ENCODE measurements at places on chromosomes 3 and 15.

DNA sequence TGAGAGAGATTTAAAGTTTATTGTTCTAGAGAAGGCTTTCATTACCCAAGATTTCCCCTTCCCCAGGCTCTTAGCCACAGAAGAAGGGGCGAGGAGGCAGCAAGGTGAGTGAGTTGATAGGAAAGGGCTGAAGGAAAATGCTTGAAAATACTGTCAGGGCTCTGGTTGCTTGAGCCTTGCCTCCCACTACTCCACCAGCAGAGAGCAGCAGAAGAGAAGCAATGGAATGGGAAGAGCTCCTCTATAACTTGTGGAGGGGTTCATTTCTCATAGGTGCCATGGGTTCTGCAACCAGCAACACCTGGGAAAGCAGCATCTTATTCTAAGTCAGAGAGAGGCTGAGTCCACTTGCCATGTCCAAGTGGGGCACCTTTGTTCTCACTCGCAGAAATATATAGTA is 184.0 kb upstream of the CNTN6 start:
- peak; percentile 17 for DNase-seq

GRCh38 chr3:60555686-60556354 is 695.4 kb downstream of the FHIT start:
- DNase-seq, result no peak

DNA sequence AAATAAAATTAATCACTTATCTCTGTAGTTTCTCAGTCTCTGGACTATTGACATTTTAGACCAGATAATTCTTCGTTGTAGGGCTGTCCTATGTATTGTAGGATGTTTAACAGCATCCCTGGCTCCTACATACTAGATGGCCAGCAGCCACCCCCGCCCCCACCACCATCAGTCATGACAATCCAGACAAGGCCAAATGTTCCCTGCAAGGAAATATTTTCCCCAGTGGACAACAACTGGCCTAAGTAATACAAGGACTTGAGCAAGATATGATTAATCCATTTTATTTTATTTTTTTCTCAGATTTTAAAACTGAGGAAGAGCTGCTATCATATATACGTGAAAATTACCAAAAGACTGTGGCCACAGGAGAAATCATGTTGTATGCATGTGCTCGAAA is 23.8 kb downstream of the TICRR start:
- DNase-seq, result no peak

GRCh38 chr3:177820683-177821316 is 623.5 kb upstream of the TBL1XR1 start:
- no peak for DNase-seq

DNA sequence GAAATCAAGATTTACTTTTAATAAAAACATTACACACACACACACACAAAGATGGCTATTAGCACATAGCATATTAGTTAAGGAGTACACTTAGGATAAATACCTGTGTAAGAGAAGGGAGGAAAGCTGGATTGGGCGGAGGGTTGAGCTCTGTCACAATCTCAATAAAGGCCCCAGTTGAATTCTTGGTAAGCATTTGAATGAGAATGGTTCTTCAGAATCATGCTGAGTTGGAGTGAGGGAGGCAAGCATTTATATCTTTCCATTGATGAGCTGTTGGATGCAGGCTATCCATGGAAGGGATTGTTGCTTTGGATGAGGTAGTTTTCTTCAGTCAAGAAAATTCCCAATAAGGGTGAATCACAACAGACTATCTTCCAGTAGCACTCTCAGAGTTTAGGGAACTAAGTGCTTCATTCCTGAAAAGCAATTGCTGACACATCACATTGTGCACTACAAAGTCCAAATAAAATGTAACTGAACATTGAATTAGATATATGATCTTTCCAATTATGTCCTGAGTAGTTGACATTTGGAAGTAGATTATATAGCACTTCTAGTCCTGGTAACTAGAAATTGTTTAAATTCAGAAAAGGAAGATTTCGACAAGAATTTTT is 95.7 kb downstream of the SUCNR1 start:
- DNase-seq, result no peak

DNA sequence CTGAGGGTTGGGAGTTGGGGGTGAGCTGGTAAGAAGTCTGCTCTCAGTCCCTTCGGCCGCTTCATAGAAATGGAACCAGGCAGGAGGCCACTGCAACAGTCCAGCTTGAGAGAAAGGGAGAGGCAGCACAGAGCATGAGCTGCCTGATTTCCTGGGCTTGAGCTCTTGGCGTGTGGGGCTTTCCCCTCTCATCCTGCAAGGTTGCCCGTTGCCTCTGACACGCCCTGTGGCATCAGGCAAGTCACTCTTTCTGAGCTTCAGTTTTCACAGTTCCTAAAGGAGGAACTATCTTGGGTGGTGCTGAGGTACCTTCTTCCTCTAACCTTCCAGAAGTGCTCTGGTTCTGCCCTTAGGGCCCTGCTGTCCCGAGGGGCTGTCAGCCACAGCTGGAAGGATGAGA is 4.9 kb downstream of the MESP2 start:
- DNase-seq, result no peak

DNA sequence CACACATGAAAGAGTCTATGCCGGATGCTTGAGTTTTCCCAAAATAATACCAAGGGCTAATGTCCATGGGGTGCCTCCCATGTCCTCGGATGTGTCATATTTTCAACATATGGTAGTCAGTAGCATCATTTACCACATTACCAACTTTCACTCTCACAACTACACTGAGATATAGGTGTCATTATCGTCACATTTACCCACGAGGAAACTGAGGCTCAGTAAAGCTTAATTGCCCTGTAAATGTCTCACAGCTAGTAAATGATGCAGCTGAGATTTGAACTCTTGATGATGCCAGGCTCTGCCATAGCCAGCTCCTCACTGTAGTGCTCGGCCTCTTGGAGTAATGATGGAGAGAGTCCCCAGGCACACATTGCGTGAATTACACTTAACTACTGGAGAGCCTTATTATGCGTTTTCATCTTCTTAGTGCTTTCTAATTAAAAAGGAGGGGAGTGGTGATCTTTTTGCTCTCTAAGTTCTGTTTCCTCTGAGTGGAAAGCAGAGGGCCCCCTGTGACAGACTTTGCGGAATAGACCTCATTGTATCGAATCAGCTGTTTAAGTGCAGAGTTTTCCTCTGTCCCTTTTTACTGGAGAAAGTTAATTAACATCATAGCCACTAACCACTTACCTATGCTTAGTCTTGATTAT is 142.0 kb upstream of the SLCO3A1 start:
- DNase-seq, result no peak

DNA sequence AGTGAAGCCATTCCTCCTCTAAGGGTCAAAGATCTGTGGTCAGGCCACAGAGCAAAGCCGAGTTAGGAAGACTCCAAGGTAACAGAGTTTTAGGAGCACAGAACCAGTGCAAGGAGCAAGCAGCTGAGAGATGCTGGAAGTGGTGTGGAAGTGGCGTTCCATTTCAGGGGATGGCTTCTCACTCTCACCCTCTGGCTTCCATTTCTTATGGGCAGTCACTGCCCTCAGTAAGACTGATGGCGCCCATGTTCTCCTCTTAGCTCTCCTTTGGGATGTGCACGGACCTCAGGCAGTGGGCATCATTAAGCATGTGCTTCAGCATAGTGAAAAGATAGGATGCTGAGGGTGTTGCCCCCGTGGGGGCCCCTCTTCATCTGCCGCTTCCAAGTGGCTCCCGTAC is 90.3 kb downstream of the ASB7 start:
- DNase-seq, result no peak

DNA sequence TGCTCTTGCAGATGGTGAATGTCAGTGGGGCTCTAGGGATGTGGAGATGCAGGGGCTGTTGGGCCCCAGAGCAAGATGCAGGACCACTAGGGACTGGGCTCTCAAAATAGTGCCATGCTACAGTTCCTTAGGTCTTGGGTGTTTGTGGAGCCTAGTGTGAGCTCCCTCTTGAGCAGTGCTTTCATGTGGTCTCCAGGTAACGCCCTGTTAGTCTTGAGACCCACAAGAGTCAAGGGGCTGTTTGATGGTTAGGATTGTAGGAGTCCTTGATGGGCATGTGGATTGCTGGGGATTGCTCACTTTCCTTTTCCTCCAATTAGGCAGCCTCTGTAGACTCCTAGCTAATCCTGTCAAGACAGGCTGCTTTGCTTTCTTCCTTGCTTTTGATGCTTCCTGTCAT is 56.0 kb downstream of the CCDC66 start:
- DNase-seq, result no peak

- no peak for DNase-seq
Observed at GRCh38 chr3:43755516-43756200, 64.9 kb downstream of the ABHD5 start.

- DNase-seq, result no peak
Observed at GRCh38 chr15:99614749-99615288, 49.0 kb downstream of the MEF2A start.

- no peak for DNase-seq
Observed at GRCh38 chr3:57918123-57918837, 89.9 kb upstream of the FLNB start.

- DNase-seq, result peak; percentile 62
Observed at GRCh38 chr3:32743934-32744333, 58.9 kb downstream of the CNOT10 start.

DNA sequence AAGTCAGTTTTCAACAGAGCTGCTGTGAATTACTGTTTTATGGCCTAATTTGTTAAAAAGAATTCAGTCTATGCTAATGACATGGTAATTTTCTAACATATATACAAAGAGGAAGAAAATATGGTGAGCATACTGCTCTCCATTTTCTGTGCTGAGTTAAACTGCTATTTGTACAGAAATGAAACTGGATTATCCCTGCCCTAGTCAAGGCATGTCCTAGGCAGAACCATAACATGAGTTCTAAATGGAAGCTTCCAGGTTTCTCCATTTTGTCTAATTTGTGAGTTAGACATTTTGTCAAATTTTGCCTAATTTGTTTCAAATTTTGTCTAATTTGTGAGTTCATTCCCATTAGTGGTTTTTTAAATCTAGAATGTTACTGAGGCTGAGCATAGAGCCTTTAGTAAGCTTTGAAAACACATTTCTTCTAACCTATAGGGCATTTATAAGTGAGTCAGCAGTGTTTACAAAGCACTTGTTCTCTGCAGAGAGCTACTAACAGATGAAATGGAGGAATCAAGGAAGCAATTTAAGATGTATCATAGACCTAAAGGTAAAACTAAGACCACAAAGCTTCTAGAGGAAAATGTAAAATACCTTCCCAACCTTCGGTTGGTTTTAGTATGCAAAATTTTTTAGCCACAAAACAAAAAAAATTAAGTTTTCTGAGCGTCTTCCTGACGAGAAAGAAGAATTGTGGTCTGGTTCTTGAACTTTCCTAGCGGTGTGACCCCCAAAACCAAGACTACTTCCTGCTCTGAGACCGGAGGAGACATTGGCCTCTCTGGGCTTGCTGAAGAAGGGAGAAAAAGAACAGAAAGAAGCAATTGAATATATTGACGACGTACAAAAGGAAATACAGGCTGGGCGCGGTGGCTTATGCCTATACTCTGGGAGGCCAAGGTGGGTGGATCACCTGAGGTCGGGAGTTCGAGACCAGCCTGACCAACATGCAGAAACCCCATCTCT is 9.8 kb downstream of the P2RY14 start:
- no peak for DNase-seq

DNA sequence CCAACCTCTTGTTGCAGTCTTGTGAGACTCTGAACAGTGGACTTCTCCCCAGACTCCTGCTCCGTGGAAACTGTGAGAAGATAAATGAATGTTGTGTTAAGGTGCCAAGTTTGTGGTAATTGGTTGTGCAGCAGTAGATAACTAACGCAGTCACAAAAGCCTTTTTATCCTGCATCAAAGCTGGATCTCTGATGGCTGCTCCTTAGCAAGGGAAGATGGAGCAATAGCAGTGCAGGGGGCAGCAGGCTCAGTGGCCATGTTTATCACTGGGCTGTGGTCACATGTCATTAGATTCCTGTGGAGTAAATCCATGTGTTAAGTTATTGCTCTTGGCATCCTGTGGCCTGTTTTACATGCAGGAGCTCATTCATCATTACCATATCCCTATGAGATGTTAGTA is 13.5 kb downstream of the CMTM7 start:
- DNase-seq, result no peak

GRCh38 chr3:148756311-148756710 is 58.6 kb downstream of the AGTR1 start:
- no peak for DNase-seq

GRCh38 chr3:65485826-65486469 is 552.8 kb downstream of the MAGI1 start:
- no peak for DNase-seq

DNA sequence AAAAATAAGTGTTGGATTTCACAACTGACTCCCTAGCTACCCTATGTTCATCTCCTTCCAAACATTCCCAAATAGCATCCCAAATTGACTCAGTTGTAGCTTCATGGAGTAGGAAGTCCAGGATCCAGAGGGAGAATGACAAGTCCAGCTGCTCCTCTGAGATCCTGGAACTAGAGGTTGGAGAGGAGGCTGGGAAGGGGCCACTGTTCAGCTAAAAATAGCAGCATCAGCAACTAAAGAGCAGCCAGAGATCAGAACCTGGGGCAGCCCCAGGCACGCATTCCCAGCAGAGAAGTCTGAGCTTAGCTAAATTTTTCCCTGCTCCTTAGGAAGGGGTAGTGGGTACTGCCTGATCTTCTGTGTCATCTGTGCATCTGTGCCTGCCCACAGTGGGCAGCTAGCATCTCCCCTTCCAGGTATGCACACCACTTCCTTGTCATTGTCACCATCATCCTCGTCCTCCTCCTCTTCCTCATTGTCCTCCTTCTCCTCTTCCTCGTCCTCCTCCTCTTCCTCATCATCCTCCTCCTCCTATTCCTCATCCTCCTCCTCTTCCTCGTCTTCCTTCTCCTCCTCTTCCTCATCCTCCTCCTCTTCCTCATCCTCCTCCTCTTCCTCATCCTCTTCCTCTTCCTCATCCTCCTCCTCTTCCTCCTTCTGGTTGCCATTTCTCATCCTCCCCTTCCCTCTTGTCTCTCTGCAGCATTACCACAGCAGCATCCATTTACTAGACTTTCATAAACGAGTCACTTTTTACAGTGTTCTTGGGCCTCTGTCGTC is 152.3 kb upstream of the ROPN1 start:
- no peak for DNase-seq

DNA sequence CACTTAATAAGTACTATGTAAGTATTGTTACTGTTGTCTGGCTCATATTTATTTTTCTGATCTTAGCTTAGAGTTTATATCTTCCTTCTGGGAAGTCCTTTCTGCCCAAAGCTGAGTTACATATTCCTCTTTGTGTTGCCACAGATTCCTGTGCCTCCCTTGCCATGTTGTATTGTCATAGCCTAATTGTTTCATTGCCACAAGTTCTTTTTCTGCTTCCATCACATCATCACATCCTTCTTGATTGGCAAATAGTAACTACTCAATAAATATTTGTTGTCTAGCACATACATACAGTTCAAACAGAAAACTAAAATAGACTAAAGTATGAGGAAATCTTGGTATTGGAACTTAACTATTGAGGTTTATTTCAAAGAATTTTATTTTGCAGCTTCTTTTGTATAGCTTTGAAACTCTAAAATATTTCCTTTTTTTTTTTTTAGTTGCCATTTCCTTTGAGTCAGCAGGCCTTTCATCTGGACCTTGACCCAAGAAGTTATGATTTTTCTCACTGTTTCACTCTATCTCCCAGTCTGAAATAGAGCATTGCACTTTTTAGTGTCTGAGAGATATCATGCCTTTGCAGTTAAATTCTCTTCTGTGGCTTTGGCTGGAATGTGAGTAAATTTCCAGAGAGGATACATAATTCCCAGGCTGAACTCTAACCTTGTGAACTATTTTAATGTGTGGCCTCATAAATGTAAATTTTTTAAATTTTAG is 98.2 kb downstream of the ZNF609 start:
- DNase-seq, result no peak

Measured in hepatocyte (in vitro differentiated cells).